OCI-M1 (cell line): ENCODE measurements at places on chromosomes 6 and 20.

DNA sequence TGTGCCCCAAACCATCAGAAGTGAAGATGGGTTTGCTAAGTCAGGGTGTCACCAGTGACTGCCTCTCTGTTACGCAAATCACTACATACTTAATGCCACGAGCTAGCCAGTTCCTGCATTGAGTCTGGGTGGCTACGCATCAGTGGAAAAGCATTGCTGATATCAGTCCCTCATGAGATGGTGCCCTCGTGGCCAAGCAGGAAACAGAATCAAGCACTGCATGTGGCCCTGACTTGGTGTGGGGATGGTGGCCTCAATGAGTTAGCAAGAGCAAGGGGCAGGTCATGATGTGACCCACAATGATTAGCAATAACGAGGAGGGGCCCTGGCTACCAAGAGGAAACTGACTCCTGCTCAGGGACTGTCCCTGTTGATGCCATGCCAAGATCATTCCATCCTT is 51.6 kb upstream of the FNDC1 start:
- DNase-seq = no peak

DNA sequence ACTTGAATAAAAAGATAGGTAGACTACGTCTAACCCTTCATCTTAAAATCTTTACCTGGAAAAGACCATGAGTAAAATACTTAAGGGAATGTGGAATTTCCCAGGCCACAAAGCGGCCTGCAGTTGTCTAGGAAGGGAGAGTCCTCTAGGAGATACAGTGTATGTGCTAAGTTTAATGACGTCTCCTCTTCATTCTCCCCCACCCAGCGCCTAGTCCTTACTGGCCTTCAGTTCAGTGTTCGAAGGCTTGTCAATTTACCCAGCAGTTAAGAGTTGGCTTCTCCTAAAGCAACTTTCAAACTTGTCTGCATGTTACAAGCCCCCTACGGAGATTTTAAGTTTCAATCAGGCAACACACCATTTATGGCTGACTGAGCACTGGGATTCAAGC is 35.2 kb downstream of the HFE start:
- DNase-seq = no peak

DNA sequence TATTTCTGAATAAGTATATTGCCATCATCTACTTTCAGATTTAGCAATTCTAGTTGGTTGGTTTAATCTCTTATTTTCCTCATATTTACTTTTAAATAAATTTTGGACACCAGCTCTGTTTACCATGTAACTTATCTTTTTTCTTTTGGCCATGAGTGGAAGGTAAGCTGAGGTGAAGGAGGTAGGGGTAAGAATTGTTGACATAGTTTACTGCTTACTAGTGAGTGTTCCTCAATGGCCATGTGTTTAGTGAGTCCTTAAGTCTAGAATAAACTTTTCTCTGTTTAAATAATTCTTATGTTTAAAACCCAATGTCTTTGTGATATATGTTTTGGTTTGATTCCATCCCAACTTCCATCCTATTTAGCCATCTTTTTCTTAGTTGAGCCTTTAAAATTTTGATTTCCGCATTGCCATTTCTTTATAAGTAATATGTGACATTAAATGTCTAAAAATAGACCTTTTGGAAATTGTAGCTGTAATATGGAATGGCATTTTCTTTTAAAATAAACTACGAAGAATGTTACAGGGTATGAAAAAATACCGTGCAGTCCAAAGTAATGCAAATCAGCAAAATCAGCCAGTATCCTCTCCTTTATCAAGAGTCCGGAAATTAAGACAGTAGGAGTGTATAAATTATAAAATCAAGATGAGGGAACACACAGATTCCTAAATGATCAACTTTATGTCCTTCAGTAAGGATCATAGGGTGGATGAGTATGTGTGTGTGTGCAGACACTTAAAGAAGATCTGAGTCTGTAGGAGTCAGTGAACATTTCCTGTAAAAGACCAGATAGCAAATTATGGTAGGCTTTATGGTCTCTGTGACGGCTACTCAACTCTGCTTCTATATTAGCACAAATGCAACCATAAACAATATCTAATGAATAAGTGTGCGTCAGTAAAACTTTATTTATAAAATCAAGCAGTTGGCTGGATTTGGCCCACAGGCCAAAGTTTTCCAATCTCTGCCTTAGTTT is 10.3 kb downstream of the STXBP5 start:
- peak; percentile 36 for DNase-seq

GRCh38 chr6:165931675-165932074 is 236.0 kb downstream of the TBXT start:
- no peak for DNase-seq

- no peak for DNase-seq
Observed at GRCh38 chr20:16528078-16528477, 45.2 kb downstream of the KIF16B start.

DNA sequence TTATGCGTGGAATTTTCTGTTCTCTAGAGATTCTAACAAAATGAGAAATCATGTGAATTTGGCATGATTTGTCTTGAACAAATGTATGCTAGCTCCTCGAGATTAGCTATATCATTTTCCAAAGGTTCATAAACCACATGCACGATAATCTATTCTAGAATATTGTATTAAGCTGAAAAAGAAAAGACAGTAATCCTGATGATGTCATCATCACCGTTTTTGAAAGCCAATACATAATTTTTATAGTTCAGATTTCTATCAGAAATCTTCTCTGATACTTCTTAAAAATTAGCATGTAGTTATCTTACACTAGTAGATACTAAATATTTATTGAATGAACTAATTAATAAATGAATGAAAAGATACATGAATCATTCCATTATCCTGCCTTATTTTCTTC is 111.2 kb downstream of the HAO1 start:
- no peak for DNase-seq

- no peak for DNase-seq
Observed at GRCh38 chr20:14919501-14920081, 582.2 kb upstream of the FLRT3 start.

DNA sequence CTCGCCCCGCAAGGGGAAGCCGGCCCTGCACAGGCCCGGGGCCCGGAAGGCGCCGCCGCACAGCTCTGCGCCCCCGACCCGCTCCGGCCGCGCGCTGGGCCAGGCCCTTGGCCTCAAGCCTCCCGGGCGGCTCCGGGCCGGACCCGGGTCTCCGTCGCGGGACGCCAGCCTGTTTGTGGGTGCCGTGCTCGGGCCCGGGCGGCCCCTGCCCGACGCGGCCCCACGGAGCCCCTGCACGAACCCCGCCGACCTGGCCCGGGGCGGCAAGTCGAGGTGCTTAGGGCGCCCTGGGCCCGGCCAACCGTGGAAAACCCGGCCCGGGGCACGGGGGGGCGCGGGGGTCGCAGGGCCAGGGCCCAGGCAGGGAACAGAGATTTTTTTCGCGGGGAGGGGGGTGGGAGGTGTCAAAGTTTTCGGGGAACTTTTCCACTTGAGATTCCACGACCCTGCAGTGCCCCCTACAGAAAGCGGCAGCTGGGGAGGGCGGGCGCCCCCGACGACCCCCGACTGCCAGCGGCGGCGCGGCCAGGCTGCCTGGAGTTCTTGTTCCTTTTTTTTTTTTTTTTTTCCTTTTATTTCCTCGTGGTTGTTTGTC is 805 bp upstream of the STX16 start:
- no peak for DNase-seq

- DNase-seq = no peak
Observed at GRCh38 chr20:50213531-50214106, 23.0 kb downstream of the CEBPB start.

GRCh38 chr20:48538856-48539255 is 288.9 kb downstream of the PREX1 start:
- DNase-seq = no peak

DNA sequence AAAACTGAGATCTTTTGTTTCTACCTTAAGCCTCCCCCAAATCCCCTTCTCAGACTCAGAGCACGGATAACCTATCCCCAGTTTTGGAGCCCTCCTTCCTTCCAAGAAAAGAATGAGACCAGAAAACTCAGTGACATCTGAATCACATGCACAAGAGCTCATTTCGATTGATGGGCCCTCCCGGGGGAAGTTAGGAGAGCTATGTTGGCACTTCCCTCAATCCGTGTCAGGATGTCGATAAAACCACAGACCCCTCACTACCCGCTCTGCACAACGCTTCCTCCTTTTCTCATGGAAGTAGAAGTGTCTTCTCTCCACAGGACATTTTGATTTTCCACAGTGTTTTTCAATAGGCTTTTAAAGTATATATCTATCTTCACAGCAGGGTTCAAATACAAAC is 332.4 kb downstream of the HACE1 start:
- DNase-seq = peak; percentile 38
